ENCODE measurements at places on chromosomes 7 and 10.

- peak; percentile 57 for DNase-seq
Measured at GRCh38 chr10:129993621-129994020, 29.5 kb upstream of the EBF3 start.

DNA sequence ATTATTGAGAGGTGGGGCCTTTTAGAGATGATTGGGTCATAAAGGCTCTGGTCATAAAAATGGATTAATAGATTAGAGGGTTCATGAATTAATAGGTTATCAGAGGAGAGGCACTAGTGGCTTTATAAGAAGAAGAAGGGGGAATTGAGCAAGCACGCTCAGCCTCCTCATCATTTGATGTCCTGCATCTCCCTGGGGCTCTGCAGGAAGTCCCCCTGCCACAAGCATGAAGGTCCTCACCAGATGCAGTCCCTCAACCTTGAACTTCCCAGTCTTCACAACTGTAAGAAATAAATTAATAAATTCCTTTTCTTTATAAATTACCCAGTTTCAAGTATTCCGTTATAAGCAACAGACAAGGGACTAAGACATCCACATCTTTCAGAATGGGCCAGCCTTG, 17.1 kb upstream of the C10orf67 start:
- no peak for DNase-seq

- no peak for DNase-seq
Measured at GRCh38 chr10:59833810-59834209, 72.5 kb downstream of the CCDC6 start.

GRCh38 chr7:102270178-102270887, 16.3 kb upstream of the SH2B2 start:
- no peak for DNase-seq

DNA sequence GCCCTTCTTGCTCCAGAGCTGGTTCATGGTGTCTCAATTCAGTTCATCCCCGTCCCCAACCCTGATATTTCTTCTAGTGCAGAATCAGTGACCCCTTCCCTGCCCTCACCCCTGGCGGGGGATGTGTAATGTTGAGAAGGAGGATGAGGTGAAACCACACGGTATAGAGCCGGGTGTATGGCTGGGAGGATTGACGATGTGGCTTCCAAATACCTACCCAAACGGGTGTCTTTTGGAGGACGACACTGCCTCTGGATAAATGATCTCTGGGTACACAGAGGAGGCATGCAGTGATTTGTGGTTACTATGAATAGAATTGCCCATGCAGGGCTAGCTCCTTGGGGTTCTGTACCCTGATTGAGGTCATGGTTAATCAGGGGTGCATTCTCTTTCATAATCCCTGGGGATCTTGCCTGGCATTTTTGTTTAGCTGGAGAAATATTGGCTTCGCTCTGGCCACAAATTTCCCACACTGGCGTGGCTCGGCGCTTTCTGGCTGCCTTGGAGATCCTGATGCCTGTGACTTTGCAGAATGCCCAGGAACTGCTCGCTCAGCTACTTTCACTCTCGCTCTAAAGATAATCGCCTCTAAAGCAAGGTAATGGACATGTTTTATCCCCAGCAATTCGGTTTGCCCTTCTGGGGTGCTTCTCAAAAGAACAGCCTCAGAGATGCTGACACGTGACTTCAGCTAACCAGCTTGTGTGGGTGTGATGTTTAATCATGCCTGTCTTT, 89.2 kb downstream of the RBM20 start:
- no peak for DNase-seq

GRCh38 chr7:18497800-18498199, 2.3 kb downstream of the HDAC9 start:
- no peak for DNase-seq

DNA sequence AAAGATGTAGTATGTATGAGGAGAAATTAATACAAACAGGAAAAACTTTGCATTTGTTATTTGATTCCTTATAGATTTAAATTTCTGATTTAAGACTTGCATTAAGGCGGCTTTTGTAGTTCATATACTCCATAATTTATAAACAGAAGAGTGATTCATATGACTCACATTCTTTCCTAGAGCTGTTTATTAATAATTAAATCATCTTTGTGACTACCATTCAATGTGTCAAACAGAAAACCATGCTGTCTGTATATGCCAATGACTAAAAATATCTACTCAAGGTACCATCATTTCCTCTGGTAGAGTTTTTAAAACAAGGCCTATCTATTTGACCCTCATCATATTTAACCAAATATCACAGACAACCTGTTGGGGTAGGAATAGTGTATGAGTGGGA, 501.7 kb downstream of the PARD3 start:
- DNase-seq: no peak

GRCh38 chr10:89175816-89176215, 31.3 kb downstream of the CH25H start:
- DNase-seq: peak; percentile 17

- no peak for DNase-seq
Measured at GRCh38 chr7:105826143-105826542, 50.3 kb downstream of the ATXN7L1 start.

GRCh38 chr7:142880876-142881505, 4.6 kb downstream of the TRPV6 start:
- peak; percentile 17 for DNase-seq

DNA sequence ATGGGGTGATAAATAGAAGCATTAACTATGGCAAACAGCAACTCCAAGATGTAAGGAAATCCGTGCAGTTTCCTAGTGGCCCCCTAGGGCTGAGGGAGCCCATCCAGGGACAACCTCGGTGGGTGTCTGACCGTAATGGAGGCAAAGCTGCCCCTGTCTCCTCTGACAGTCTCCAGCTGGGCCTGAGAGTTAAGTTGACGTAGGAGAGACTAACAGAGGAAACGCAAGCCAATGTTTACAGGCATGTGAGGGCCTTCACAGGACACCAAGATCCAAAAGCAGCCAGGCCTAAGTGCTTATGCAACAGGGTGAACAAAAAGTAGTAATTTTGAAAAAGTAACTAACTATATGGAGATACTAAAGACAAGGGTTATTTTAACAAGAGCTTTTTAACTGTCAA, 330.0 kb upstream of the C7orf33 start:
- no peak for DNase-seq

Measured in fibroblast of skin of back (primary cell).